ENCODE measurements at places on chromosomes 13 and 19.

- no peak for DNase-seq
These were observed 13.0 kb upstream of the SPC24 start for GRCh38 chr19:11168568-11168967.

DNA sequence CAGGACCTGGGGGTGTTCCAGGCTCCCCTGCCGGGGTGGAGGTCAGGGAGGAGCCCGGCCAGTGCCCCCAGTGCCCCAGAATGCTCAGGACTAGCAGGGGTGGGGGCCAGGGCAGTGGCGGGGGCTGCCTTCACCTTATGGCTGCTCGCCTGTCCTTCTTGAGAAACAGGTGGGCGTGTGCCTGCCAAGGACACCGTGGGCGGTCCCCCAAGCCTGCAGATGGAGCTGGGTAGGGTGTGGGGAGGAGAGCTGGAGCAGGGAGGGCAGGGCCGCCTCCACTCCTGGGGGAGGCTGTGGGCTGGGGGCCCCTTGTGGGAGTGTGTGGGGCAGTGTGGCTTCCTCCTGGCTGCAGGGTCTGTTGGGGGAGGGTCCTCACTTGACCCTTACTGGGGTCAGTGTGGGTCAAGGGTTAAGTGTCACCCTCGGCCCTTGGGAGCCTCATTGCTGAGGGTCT lies 160.1 kb downstream of the KDM4B start:
- DNase-seq, result no peak

DNA sequence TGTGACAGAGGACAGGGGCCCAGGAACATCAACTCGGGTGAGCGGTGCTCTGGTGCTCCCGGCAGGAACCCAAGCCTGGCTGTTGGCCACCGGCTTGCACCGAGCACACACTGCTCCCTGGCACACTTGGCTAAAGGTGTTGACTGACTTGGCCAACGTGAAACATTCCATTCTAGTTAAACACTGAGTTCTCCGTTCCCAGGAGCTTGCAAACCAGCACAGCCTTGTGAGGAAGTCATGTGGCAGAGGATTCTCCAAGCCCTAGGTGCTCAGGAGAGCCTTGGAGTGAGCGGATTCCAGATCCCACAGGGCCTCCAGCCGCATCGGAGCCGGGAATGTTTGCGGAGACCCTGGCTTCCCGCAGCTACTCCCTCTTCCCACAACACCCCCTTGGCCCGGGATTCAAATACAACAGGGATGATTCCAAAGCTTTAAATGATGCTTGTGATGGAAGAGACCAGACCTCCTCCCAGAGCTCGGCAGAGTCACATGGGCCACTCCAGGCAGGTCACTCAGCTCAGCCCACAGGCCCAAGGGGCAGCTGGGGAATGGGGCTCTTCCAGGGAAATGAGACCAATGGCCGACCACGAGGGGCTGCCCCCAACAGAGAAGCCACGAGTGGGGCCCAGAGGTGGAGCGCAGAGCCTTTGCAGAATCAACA lies 2.9 kb downstream of the C13orf46 start:
- DNase-seq, result no peak

DNA sequence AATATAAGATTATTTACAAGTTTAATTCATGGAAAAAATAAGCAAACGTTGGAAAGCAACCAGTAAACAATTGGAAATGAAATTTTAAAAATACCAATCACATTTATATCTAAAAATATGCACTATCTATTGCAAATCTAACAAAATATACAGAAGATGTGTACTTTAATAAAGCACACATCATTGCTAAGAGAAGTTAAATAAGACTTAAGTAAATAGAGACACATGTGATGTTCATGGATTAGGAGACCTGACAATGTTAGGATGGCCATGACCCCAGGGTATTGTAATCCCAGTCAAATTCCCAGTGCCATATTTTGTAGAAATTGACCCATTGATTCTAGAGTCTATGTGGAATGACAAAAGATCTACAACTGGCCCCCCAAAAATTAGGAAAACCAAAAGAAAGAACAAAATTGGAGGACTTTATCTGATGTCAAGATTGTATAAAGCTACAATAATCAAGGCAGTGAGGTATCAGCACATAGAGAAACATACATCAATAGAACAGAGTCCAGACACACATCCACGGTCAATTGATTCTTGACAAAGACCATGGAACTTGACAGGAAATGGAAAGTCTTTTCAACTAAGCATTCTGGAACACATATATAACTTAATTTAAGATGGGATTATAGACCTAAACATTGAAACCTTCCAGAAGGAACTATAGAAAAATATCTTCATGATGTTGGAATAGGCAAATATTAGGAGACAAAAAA lies 90.8 kb upstream of the USP29 start:
- no peak for DNase-seq

DNA sequence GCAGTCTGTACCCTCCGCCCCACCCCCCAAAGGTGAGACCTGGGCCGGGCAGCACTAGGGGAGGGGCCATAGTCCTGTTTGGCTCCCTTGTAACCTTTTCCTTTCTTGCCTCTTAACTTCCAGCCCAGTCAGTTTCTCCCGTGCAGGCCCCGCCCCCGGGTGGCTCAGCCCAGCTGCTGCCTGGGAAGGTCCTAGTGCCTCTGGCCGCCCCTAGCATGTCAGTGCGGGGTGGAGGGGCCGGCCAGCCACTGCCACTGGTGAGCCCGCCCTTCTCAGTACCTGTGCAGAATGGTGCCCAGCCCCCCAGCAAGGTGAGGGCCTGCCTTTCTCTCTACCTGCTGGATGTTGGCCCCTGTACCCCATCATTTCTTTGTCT lies 10.5 kb upstream of the PRR19 start:
- DNase-seq, result no peak

DNA sequence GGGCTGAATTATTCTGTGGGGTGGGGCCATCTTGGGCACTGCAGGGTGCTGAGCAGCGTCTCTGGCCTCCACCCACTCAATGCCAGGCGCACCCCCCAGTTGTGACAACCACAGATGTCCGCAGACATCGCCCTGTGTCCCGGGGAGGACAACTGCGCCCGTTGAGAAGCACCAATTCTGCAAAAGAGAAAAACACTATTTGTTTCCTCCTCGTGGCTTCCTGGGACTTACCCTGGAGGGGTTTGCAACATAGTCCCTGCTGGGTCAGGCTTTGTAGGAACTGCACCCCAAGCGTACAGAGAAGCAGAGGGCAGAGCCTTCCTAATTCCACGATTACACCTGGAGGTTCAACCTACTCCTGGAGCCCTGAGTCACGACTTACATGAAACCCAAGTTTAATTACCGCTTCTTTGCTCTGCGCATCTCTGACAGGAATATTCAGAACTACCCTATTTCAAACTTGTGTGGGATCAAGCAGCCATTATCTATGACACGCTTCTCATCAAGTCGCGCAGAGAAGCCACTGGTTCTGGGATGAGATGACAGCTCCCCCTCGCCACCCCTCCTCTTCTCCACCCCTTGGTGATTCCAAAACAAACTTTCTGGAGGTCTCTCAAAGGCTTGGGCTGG lies 11.1 kb upstream of the SLC39A3 start:
- DNase-seq, result no peak

DNA sequence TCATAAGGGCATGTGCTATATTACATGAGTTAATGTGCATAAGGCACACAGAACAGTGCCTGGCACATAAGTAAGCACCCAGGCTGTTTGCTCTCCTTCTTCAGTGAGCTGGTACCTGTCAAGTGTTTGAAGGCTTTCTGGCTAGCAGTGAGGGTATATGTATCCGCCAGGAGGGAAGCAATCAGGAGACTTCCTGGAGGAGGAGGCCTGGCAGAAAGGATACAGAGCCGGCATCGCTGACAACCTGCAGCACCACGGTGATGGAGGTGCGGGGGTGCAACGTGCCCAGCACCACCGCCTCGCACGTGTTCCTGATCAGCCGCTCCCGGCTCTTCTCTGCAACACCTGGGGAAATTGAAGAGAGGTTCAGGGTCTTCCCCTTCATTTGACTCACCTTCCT lies 5.5 kb downstream of the EXOSC5 start:
- no peak for DNase-seq

DNA sequence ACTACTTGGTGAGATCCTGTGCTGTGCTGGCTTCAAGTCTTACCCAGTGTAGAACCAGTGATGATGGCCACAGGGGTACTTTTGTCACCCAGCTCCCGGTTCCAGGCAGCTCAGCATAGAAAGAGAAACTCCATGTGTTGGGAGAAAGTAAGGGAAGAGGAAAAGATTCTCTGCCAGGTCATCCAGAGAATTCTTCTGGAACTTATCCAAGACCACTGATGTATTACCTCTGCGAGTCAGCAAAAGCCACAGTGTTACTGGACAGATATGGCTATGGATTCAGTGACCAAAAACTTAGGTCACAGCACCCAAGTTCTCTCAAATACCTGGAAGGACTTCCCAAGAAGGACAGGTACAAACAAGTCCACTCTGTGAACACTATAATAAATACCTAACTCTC lies 399.5 kb upstream of the MIR17HG start:
- DNase-seq, result no peak

GRCh38 chr19:44552324-44552723 lies 22.8 kb upstream of the CEACAM20 start:
- DNase-seq, result no peak

DNA sequence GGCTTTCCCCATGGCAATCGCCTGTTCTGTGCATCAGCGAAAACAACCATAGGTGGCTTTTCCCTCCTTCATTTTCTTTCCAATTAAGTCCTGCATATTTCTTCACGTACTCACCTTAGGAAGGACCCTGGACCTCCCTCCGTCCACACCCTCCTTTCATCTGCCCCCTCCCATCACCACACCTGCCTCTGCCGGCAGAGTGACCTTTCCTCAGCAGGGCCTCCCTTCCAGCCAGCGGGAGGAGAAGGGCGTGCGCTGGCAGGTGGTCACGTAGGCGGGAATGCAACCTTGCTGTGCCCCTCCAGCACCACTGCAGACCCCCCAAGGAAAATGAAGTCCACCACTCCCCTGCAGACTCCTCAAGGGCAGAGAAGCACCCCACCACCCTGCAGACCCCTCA lies 61.1 kb downstream of the GSX1 start:
- no peak for DNase-seq

- DNase-seq, result no peak
These were observed 1736.2 kb downstream of the SLITRK5 start for GRCh38 chr13:89407357-89407756.

- no peak for DNase-seq
These were observed 497.7 kb downstream of the FGF9 start for GRCh38 chr13:22168437-22169190.

DNA sequence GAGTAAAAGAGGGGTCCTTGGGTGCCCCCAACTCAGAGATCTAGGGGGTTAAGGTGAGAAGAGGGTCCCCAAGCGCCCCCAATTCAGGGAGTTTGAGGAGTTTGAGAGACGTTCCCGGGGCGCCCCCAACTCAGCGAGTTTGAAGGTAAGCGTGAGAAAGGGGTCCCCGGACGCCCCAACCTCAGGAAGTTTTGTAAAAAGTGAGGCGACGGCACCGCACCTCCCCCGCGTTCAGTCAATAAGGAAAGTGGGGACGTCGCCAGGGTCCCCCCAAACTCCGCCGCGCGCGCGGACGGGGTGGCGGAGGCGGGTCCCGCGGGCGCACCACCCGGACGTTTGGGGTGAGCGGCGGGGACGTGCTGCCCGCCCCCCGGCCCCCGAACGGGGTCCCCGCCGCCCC lies 353 bp downstream of the RFX2 start:
- no peak for DNase-seq

DNA sequence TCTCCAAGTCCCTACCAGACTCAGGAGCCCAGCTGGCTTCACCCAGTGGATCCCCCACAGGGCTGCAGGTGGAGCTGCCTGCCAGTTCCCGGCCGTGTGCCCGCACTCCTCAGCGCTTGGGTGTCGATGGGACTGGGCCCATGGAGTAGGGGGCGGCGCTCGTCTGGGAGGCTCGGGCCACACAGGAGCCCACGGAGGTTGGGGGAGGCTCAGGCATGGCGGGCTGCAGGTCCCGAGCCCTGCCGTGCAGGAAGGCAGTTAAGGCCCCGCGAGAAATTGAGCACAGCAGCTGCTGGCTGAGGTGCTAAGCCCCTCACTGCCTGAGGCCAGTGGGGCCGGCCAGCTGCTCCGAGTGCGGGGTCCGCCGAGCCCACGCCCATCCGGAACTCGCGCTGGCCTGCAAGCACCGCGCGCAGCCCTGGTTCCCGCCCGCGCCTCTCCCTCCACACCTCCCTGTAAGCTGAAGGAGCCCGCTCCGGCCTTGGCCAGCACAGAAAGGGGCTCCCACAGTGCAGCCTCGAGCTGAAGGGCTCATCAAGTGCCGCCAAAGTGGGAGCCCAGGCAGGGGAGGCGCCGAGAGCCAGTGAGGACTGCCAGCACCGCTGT lies 1771.1 kb downstream of the OLFM4 start:
- DNase-seq, result no peak

GRCh38 chr19:29860492-29860891 lies 48.7 kb downstream of the CCNE1 start:
- no peak for DNase-seq

DNA sequence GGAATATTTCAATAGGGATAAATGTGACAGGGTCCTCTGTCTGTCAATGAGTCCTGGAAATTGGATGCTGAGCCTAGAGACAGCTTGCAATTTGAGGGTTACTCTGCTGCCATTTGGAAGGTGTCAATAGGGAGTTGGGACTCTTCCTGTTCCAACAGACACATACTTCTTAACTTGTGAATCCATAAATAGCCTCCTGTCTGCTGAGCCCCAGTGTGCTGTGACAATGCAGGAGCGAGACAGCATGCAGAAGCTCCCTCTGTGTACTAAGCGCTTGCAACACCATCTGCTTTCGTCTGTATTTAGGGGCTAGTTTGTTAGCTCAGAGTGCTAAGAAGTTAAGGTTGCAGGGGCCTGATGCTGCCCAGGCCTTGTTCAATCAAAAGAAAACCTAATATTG lies 58.5 kb upstream of the GPR12 start:
- DNase-seq, result no peak

- DNase-seq, result no peak
These were observed 271.5 kb downstream of the PCDH9 start for GRCh38 chr13:66958611-66959010.

DNA sequence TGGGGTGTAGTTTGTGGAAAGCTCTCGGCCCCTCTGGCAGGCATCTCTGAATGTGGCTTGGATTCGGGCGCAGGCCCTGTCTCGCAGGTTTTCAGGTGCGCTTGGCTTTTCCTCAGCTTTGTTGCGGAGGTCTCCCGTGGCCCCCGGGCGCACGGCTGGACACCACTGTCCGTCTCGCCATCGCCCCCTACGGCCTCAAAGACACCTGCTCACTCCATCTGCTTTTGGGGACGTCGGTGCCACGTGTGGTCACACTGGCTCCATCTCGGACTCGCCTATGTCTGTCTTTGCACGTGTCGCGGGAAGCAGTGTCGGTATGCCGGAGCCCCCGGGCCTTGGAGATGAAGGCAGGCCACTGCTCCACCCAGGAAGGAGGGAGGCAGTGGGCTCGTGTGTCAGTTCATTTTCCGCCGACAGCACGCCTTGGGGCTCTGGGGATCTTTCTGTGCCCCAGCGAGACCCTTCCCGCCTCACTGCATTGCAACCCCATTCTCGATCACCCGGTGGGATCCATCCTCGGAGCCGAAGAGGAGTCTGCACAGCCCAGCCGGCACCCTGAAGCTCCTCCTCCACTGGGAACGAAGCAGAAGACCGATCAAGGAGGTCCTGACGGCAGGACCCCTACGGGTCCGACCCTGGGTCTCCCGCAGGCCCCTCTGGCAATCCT lies 42.1 kb downstream of the ZNF146 start:
- no peak for DNase-seq

Data from NCI-H1092 (cell line).